ENCODE measurements at places on chromosomes 2 and 18.

DNA sequence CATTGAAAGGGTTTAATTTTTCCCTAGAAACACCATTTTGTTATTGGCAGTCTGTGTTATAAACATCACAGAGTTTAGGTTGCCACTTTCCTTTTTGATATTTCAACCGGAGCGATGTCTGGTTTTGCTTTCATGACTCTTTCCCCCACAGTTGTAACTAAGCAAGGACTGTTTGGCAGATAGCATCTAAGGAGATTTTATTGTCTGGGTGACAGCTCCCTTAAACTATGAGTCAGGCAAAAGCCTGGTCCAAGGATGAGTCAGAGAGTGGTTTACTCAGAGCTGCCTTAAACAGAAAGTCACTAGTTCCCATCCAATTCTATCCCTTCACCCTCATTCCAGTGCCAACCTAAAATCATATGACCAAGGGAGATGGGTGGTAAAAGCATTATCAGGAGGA is 341.6 kb upstream of the VWC2L start:
- no peak for DNase-seq

GRCh38 chr2:35355056-35355455 is 1000.5 kb upstream of the CRIM1 start:
- DNase-seq: no peak

GRCh38 chr18:49456794-49457193 is 3.7 kb downstream of the DYM start:
- DNase-seq: no peak

DNA sequence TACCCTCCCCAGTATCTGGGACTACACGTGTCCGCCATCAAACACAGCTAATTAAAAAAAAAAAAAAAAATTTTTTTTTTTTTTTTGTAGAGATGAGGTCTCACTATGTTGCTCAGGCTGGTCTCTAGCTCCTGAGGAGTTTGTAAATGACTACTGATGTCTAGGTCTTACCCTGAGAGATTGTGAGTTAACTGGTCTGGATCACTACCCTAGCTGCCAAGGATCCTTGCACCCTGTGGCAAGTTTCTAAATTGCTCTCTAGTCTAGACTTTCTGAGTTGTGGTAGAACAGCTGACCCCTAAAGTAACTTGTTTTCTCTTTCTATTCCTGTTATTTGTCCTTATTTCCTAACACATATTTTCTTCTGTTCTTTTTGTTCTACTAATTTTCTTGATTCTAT is 44.5 kb downstream of the ABHD3 start:
- no peak for DNase-seq

- no peak for DNase-seq
Observed at GRCh38 chr18:10290638-10291235, 163.7 kb upstream of the APCDD1 start.

- DNase-seq: no peak
Observed at GRCh38 chr2:201779901-201780673, 646 bp downstream of the ALS2 start.

DNA sequence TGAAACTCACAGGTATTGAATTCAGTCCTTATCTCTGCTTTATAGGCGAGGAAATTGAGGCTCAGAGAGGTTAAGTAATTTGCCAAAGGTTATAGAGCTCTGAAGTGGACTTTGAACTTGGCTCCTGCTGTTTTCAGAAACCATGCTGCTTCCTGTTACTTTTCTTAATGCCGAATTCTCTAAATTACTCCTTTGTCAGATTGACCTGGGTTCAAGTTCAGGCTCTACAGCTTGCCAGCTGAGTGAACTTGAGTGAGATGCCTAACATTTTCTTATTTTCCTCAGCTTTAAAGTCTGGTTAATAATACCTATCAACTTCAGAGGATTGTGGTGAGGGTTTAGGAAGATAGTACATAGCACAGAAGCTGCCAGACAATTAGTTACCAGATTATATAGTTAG is 3.4 kb downstream of the ASAP2 start:
- no peak for DNase-seq

GRCh38 chr18:13545514-13545913 is 180.8 kb downstream of the FAM210A start:
- DNase-seq: no peak

DNA sequence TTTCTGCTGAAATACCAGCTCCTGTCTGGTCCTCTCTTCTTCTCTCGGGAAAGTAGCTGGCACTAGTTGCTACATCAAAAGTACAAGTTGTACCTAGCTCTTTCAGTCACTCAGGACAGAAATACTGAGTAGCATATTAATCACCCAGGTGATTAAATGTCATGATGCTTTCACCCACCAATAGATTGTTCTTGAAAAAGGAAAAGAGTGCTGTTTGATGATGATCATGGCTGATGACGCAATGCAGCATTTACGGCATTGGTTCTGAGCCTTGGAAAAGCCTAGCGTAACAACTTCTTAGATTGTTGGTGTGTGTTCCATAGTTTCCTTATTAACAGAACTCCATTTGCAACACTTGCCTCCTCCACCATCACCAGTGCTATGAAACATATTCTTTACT is 190.7 kb downstream of the CDH7 start:
- no peak for DNase-seq

DNA sequence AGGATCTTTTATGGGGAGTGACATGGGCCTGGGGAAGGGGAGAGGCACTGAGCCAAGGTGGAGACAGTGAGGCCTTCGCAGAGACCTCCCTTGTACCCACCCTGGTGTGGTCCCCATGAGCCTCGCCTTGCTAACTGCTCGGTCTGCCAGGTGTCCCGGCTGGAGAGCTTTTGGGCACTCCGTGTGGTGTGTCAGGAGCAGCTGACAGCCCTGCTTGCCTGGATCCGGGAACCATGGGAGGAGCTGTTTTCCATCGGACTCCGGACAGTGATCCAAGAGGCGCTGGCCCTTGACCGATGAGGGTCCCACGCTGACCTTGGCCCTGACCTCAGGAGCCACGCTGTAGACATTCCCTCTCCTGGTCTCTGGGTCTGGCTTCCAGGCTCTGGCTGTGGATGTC is 11.5 kb upstream of the SLC4A3 start:
- DNase-seq: no peak

- no peak for DNase-seq
Observed at GRCh38 chr2:27705851-27706622, 42.3 kb downstream of the SLC4A1AP start.

DNA sequence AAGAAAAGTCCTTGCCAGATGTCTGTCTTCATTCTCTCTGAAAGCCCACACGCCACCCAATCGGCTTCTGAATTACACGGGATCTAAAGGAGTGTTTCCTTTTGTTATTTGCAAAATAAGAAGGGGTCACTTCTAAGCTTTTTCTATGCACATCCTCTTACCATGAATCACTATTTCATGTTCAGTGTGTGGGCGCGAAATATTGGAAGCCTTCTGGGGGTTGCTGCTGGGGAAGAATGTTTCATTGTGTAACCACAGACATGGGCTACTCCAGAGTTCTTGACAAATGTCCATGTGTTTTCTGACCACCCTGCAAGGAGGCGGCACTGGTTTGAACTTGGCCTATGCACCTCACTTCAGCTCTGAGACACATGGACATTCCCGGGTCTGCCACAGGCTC is 133.6 kb upstream of the APCDD1 start:
- no peak for DNase-seq
